ENCODE measurements at places on chromosomes 7 and 10. TPM values are rescaled to one million over a fixed set of nuclear protein-coding genes. Genes with fewer than 3 reads are reported as not detected.

Gene ZNF727
- 1.8 TPM for total RNA-seq

DNA sequence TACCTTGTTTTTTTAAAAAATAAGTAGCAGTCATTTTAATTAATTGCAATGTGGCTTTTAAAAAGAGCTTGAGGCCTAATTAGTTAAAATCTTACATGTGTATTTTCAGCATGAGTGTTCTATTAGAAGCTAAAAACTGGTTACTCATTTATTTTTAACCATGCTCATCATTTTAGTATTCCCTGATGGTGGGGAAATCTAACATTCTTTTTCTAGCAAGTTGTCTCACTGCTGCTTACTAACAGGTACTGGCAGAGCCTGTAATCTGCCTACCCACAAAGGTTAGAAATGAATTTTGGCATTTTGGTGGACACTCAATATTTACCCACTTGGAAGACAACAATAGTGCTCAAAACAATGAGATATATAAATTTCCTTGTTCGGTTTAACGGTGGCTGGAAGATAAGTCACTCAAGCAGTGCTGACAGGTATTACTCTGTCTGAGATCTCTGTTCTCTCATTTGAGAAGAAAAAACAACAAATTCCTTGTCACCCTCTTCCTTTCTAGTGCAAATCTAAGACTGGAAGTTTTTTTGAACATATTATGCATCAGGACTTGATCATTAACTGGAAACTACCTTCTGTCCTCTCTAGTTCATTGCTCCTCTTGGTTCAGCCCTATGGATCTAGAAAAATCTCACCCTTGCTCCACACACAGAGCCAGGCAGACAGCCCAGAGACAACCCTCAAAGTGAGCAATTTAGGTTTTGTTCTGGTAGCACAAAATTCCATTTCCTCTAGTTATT is 83.3 kb downstream of the VWDE start:
- H3K27me3 ChIP-seq, result no peaks in the 10 kb centered on the region
- no peak overlapping the region for H3K27ac ChIP-seq
- H3K36me3 ChIP-seq, result no peaks in the 10 kb centered on the region
- H3K4me1 ChIP-seq, result no peaks in the 10 kb centered on the region
- no peak for DNase-seq

- no peak overlapping the region for H3K27ac ChIP-seq
- DNase-seq, result no peak
- H3K27me3 ChIP-seq, result no peaks in the 10 kb centered on the region
- H3K4me1 ChIP-seq, result peaks cover 14% of the 10 kb centered on the region
These were observed 926.4 kb downstream of the LRMDA start for GRCh38 chr10:76357726-76358415.

- H3K27ac ChIP-seq, result no peak overlapping the region
- H3K4me3 ChIP-seq, result no peak overlapping the region
- H3K27me3 ChIP-seq, result no peaks in the 10 kb centered on the region
- peaks cover 9% of the 10 kb centered on the region for H3K36me3 ChIP-seq
These were observed 129.3 kb downstream of the WNT2 start for GRCh38 chr7:117193564-117193963.

Data from sigmoid colon (tissue), 7 donors.